ENCODE measurements at places on chromosomes 4 and X.

GRCh38 chrX:101265869-101266428 is 25.2 kb downstream of the TAF7L start:
- no peak for DNase-seq

GRCh38 chr4:129384974-129385373 is 289.0 kb downstream of the C4orf33 start:
- DNase-seq, result no peak

DNA sequence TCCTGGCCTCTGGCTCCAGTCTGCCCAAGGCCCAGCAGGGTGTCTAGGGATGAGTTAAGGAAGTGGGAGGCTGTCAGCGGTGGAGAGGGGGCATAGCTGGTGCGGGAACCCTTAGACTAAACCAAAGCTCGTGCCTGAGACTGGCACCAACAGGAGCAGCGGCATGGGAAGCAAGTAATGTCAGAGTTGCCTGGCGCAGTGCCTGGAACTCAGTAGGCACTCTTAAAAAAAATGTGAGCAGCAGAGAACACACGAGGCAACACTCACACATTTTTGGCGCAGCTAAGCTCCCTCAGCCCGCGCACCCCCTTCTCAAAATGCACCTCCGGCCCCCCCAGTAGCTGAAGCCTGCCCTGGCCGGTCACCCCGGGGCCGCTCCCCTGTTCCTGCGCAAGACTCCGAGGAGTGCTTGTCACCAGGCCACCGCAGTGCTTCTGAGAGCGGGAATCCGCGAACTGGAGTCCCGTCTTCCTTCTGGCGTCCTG is 583 bp downstream of the GABRE start:
- no peak for DNase-seq

DNA sequence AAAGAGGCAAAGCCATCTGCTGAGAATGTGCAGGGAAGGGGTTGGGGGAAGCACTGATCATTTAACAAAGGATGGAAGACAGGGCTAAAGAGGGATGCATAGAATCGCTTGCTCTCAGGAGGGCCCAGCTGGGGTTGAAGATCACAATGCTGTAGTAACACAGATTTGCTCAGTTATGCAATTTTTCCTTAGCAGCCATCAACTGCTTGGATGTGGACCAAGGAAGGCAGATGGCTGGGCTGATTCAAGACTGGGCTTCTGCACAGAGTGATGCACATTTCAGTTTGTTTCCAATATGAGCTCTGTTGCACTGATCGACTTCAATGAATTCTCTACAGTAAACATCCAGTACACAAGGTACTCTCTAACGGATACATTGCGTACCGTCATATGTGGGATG is 127.8 kb upstream of the TBL1X start:
- no peak for DNase-seq

GRCh38 chr4:165766976-165767375 is 106.1 kb upstream of the TLL1 start:
- DNase-seq, result no peak

- DNase-seq, result no peak
Observed at GRCh38 chr4:76078033-76078613, 3.6 kb downstream of the ART3 start.

DNA sequence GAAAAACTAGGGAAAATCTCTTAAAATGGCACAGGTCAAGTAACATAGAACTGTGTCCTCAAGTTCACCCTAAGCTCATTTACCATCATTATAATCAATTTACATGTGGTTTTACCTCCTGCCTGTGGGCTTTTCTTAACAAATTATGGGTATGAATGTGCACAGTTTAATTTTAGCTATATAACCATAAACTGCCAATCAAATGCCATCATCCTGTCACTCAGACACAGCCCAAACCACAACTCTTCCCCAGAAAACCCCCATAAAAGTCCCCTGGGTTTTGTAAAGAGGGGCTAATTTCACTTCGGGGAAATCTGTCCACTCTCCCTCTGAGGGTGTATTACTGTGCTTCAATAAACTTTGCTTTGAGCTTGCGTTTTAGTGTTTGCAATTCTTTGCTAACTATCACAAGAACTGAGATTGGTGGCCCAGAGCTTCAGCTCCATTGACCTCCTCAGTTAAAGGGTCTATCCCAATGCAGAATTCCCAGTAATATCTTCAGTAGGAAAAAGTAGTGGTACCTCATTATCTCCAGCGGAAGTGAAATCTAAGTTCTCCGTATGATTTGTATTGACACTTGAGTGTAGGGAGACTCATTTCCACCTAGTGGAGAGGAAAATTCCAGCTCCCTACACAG is 394.6 kb downstream of the SPOCK3 start:
- DNase-seq, result no peak
